ENCODE measurements at places on chromosomes 1 and 21.

DNA sequence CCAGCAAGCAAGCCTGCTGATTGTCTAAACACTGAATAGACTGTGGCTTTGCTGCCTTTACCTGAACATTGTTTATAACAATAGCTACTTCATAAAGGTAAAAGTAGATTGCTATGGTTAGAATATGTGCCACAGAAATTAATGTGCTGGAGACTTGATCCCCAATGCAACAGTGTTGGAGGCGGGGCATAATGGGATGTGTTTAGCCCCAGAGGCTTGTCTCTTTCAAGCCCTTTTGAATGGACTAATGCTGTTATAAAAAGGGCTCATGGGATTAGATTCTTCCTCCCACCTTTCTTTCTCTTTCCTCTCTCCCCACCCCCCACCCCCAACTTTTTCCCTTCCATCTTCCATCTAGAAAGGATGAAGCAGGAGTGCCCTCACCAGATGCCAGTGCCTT is 80.2 kb upstream of the PPP2R5A start:
- no peak overlapping the region for H3K27ac ChIP-seq
- no peak overlapping the region for H3K4me3 ChIP-seq
- no peaks in the 10 kb centered on the region for H3K36me3 ChIP-seq
- DNase-seq: no peak
- H3K4me1 ChIP-seq: no peaks in the 10 kb centered on the region
- peaks cover 12% of the 10 kb centered on the region for H3K27me3 ChIP-seq

- no peak overlapping the region for H3K4me3 ChIP-seq
- no peak for DNase-seq
- no peaks in the 10 kb centered on the region for H3K36me3 ChIP-seq
- H3K27me3 ChIP-seq: no peaks in the 10 kb centered on the region
Observed at GRCh38 chr1:17998889-17999288, 108.7 kb upstream of the IGSF21 start.

GRCh38 chr1:213159376-213159775 is 108.3 kb downstream of the RPS6KC1 start:
- peaks cover 22% of the 10 kb centered on the region for H3K36me3 ChIP-seq
- H3K27ac ChIP-seq: no peak overlapping the region
- H3K4me1 ChIP-seq: no peaks in the 10 kb centered on the region
- no peaks in the 10 kb centered on the region for H3K27me3 ChIP-seq

- no peak overlapping the region for H3K4me3 ChIP-seq
- peaks cover 3% of the 10 kb centered on the region for H3K27me3 ChIP-seq
- H3K36me3 ChIP-seq: peaks cover 13% of the 10 kb centered on the region
Observed at GRCh38 chr1:8974551-8974950, 28.9 kb downstream of the CA6 start.

DNA sequence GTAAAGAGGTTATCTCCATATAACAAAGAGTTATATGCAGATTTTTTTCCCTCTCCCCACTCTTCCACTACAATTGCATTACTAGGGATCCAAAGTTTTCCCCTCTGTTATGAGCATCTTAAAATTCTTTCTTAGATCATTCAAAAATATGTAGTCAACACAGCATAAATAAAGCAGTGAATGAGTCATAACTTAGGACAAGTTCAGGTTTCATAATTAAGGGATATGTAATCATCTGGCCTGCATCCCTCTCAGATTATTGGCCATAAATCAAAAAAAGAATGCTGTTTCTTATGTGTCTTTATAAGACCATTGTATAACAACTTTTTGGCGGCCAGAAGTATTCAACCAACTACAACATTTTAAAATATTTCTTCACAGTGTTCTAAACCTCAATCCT is 1526.1 kb downstream of the KCNT2 start:
- DNase-seq: no peak
- H3K4me3 ChIP-seq: no peak overlapping the region
- H3K27ac ChIP-seq: no peak overlapping the region
- H3K4me1 ChIP-seq: no peaks in the 10 kb centered on the region

DNA sequence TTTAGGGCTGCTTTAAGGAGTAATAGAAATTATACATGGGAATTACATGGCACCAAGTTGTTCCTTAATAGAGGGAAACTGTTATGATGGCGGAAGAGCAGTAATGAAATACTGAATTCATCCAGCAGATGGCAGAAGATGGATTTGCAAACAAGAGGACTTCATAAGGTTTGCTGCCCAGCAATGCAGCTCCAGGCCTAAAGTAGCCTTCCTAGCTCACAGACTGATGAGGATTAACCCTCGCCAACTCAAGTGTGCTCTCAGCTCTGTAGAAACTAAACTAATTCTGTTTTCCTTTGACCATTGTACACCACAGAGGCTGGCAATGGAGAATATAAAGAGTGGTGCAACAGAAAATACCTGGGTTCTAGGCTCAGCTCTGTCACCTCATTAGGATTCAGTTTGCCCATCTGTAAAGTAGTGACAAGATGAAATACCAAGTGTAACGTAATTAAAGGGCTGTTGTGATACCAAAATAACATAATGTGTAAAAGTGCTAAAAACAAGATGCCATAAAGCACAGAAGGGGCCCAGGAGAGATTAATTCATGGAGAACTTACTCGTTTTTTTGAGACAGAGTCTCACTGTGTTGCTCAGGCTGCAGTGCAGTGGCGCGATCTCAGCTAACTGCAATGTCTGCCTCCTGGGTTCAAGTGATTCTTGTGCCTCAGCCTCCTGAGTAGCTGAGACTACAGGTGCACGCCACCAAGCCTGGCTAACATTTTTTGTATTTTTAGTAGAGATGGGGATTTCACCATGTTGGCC is 102.4 kb upstream of the SERBP1 start:
- no peaks in the 10 kb centered on the region for H3K4me1 ChIP-seq
- H3K27me3 ChIP-seq: peaks cover 10% of the 10 kb centered on the region
- DNase-seq: no peak

DNA sequence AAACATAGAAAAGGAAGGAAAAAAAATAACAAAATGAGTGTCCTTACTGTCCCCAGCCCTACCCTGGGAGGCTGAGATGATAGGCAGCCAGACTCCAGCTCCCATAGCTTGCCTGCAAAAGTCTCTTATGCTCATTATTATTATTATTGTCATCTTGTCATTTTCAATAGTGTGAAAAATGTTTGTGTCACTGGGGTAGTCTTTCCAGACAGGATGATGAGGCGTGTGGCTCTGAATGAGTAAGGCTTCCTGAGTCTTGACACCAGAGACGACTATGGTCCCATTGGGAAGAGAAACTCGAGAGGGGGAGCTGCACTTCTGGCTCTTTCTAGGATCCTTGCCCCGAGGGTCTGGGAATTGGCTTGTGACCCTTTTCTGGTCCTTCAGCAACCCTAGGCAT is 1.1 kb upstream of the CYB561D1 start:
- no peaks in the 10 kb centered on the region for H3K27me3 ChIP-seq
- no peak overlapping the region for H3K4me3 ChIP-seq
- H3K4me1 ChIP-seq: peaks cover 41% of the 10 kb centered on the region

- no peak for DNase-seq
- H3K27me3 ChIP-seq: peaks cover 11% of the 10 kb centered on the region
- no peak overlapping the region for H3K27ac ChIP-seq
- peaks cover 3% of the 10 kb centered on the region for H3K4me1 ChIP-seq
- no peaks in the 10 kb centered on the region for H3K36me3 ChIP-seq
Observed at GRCh38 chr1:88595355-88596002, 88.6 kb upstream of the PKN2 start.

- H3K4me1 ChIP-seq: no peaks in the 10 kb centered on the region
- no peak for DNase-seq
- no peak overlapping the region for H3K4me3 ChIP-seq
- no peak overlapping the region for H3K27ac ChIP-seq
- peaks cover 4% of the 10 kb centered on the region for H3K27me3 ChIP-seq
- no peaks in the 10 kb centered on the region for H3K36me3 ChIP-seq
Observed at GRCh38 chr1:117824616-117825015, 104.8 kb downstream of the GDAP2 start.

DNA sequence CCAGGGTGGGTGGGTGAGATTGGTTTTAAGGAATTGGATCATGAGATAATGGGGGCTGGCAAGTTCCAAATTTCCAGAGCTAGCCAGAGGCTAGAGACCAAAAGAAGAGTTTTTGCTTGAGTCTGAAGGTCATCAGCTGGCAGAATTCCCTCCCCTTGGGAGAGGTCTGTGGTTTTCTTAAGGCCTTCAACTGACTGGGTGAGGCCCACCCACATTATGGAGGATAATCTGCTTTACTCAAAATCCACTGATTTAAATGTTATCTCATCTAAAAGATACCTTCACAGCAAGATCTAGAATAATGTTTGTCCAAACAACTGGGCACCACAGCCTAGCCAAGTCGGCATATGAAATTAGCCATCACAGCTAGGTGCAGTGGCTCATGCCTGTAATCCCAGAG is 156.4 kb downstream of the URB2 start:
- H3K4me1 ChIP-seq: no peaks in the 10 kb centered on the region
- no peaks in the 10 kb centered on the region for H3K36me3 ChIP-seq
- no peak for DNase-seq
- H3K4me3 ChIP-seq: no peak overlapping the region

- no peaks in the 10 kb centered on the region for H3K27me3 ChIP-seq
- H3K4me3 ChIP-seq: no peak overlapping the region
- H3K36me3 ChIP-seq: no peaks in the 10 kb centered on the region
- no peaks in the 10 kb centered on the region for H3K4me1 ChIP-seq
- H3K27ac ChIP-seq: no peak overlapping the region
Observed at GRCh38 chr1:238592621-238593020, 701.9 kb upstream of the ZP4 start.

DNA sequence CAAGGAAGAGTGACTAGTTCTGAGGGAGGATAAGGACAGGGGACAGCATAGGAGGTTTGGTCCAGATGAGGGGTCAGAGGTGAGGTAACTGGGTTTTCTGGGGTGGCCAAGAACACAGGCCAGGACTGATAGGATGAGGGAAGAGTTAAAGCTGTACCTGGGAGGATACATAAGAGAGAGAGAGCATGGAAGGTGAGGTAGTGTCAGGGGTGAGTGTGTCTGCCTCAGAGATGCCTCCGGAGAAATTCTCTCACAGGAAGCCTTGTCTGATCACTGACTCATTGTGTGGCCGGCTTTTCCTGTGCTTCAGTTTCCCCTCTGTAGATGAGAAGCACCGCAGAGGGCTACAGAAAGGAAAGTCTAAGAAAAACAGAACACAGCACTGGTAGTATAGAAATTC is 40.2 kb downstream of the FASLG start:
- H3K27me3 ChIP-seq: no peaks in the 10 kb centered on the region
- H3K27ac ChIP-seq: peak overlapping the region; percentile 98
- peak; percentile 90 for DNase-seq
- H3K36me3 ChIP-seq: peaks cover 10% of the 10 kb centered on the region

- peaks cover 4% of the 10 kb centered on the region for H3K4me1 ChIP-seq
- H3K4me3 ChIP-seq: no peak overlapping the region
- no peak overlapping the region for H3K27ac ChIP-seq
- peaks cover 1% of the 10 kb centered on the region for H3K36me3 ChIP-seq
- H3K27me3 ChIP-seq: no peaks in the 10 kb centered on the region
- DNase-seq: no peak
Observed at GRCh38 chr1:45913183-45913683, 109.8 kb downstream of the MAST2 start.

- H3K4me1 ChIP-seq: peaks cover 4% of the 10 kb centered on the region
- H3K36me3 ChIP-seq: no peaks in the 10 kb centered on the region
- no peak for DNase-seq
- H3K4me3 ChIP-seq: no peak overlapping the region
- no peaks in the 10 kb centered on the region for H3K27me3 ChIP-seq
Observed at GRCh38 chr1:183942933-183943693, 94.4 kb downstream of the COLGALT2 start.

- H3K36me3 ChIP-seq: peaks cover 21% of the 10 kb centered on the region
- H3K4me1 ChIP-seq: peaks cover 21% of the 10 kb centered on the region
- no peaks in the 10 kb centered on the region for H3K27me3 ChIP-seq
- no peak for DNase-seq
Observed at GRCh38 chr1:217622042-217622441, 8.8 kb downstream of the GPATCH2 start.

DNA sequence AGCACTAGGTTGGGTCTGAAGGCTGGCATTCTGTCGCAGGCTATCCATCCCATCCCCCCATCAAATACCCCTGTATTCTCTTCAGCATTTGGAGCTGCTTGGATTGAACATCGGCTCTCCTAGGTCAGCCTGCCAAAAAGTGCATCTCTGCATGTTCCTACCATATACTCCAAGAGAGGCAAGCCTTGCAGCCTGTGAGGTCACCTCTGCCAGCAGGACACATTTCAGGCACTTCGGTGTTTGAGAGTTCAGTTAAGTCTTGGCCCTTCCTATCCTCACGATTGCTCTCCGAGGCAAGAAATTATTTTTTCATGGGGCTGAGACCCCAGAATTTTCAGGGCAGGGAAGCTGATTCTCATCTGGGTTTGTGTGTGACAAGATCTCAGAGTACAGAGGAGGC is 2.6 kb downstream of the GPR25 start:
- no peak for DNase-seq
- H3K27me3 ChIP-seq: peaks cover 81% of the 10 kb centered on the region
- H3K4me3 ChIP-seq: no peak overlapping the region
- H3K4me1 ChIP-seq: peaks cover 35% of the 10 kb centered on the region

GRCh38 chr1:183161391-183161790 is 24.7 kb upstream of the LAMC2 start:
- no peak overlapping the region for H3K4me3 ChIP-seq
- no peak overlapping the region for H3K27ac ChIP-seq
- DNase-seq: no peak
- H3K4me1 ChIP-seq: no peaks in the 10 kb centered on the region
- peaks cover 6% of the 10 kb centered on the region for H3K27me3 ChIP-seq
- H3K36me3 ChIP-seq: no peaks in the 10 kb centered on the region

DNA sequence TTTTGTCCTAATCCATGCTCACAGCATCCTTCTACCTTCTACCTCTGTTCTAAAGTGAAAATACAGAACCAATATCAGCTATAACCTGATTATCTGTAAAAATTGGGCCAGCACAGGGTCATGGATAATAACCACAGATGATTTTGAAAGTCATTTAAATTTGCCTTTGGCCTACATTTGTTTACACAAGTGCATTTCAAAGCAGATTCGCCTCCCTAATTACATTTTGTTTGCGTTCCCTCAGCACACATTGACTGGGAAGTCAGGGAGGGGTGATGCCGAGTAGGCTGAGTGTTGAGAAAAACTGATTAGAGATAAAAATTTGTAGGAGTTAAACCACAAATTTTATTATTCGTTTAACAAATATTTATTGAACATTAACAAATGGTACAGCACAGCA is 19.2 kb upstream of the RGS8 start:
- no peak overlapping the region for H3K27ac ChIP-seq
- H3K36me3 ChIP-seq: no peaks in the 10 kb centered on the region
- no peak for DNase-seq
- no peaks in the 10 kb centered on the region for H3K4me1 ChIP-seq
- no peak overlapping the region for H3K4me3 ChIP-seq

- H3K4me3 ChIP-seq: peak overlapping the region; percentile 98
- peaks cover 15% of the 10 kb centered on the region for H3K36me3 ChIP-seq
- H3K4me1 ChIP-seq: peaks cover 44% of the 10 kb centered on the region
- H3K27me3 ChIP-seq: no peaks in the 10 kb centered on the region
- DNase-seq: peak; percentile 44
- H3K27ac ChIP-seq: peak overlapping the region; percentile 94
Observed at GRCh38 chr1:200670242-200671118, 773 bp upstream of the DDX59 start.

DNA sequence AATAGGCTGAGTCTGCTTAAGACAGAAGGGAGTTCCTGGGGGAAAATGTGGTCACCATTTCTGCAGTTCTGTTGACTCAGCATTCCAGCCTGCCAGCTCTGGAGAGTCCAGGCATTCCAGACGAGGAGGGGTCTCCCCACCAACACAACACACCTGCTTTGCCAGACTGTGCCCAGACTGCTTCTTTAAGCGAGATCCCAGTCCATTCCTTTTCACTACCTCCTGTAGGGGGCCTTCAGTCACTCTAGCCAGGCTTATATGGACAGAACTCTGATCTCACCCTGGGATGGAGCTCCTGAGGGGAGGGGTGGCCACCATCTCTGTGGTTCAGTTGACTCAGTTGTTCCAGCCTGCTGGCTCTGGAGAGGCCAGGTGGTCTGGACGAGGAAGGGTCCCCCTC is 48.5 kb downstream of the UBE2U start:
- H3K27ac ChIP-seq: no peak overlapping the region
- peaks cover 53% of the 10 kb centered on the region for H3K27me3 ChIP-seq
- H3K4me1 ChIP-seq: no peaks in the 10 kb centered on the region
- H3K4me3 ChIP-seq: no peak overlapping the region

Data from activated CD8-positive, alpha-beta memory T cell treated with anti-CD3 and anti-CD28 coated beads, Interleukin-2, amount 10 ng/mL, durations not matched to agents 7 days and 5 days (primary cell).